ENCODE measurements at places on chromosomes 2 and 18.

GRCh38 chr2:172931918-172932520 lies 143.6 kb upstream of the MAP3K20 start:
- peak; percentile 77 for DNase-seq

DNA sequence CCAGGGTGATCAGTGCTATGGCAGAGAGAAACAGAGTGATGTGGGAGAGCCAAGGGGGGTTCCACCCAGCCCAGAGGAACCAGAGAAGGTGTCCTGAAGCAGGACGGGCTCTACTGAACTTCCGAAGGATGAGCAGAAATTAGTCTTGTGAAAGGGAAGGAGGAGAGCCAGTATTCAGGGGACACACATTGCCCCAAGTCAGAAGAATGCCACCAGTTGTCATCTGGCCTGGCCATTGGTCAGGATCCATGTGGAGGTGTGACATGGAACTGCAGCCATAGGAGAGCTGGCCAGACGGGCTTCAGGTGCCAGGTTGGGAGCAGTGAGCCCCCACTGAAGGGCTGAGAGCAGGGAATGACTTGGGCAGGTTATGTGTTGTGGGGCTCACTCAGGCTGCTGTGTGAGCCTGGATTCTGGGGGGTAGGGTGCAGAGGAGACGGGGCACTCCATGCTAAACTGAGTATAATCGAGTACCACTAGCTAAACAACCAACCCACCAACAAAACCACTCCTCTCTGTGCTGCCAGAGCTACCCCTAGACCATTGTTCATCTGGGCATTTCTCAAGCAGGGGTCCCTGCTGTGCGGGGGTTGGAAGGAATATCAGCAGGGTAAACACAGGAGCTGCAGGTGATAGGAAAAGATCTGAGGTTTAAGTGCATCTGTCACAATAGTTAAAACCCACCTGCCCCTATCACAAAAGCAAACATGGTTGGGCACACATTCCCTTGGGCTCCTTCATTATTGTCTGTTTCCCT lies 25.3 kb downstream of the MARCO start:
- no peak for DNase-seq

DNA sequence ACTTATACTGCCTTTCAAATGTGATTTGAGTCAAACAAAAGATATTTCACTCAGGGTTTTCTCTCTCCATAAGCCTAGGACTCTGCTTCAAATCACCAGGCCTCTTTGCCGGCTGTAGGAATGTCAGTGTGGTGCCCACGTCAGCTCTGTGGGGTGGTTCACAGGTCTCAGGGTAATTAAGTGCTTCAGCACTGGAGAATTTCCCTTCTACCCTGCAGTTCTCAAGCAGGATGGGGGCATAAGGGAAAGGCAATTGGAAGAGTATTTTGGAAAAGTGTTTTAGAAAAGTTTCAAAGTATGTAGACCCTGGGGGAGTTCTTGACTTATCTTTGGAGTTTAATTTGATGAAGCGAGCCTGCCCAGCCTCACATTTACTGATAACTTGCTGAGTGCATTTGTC lies 9.6 kb downstream of the CNGA3 start:
- no peak for DNase-seq

DNA sequence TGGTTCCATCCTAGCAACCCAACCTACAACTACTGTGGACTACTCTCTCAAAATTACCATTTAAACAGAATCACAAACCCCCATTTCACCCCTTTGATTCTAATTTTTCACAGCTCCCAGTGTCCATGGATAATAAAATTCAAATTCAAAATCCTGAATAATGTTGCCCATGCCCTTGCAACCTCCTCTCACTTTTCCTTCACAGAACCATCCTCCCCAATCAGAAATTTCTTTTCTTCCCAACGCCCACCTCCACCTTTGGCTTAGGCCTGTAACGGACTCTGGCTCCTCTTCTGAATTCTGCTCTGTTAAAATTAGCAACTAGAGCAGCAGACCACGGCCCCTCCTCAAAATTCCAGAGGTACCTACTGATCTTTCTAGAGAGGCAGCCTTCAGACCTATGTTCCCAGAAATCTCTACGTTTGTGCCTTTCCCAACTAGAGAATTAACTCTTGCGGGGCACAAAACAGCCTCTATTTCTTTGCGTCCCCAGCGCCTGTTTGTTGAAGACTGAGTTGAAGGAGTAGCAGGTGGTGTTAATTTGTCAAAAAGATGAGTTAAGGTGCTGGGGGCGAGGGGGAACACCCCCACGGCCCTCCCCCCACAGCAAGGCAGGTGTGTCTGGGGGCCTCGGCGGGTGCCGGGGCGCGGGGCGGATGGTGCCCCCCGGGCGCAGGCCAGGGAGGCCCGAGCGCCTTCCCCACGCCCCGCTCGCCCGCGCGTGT lies 428 bp upstream of the MAP3K20 start:
- no peak for DNase-seq

- DNase-seq: peak; percentile 31
Observed at GRCh38 chr2:199704358-199705238, 146.4 kb downstream of the FTCDNL1 start.

- DNase-seq: no peak
Observed at GRCh38 chr2:195823206-195823605, 166.2 kb downstream of the SLC39A10 start.

DNA sequence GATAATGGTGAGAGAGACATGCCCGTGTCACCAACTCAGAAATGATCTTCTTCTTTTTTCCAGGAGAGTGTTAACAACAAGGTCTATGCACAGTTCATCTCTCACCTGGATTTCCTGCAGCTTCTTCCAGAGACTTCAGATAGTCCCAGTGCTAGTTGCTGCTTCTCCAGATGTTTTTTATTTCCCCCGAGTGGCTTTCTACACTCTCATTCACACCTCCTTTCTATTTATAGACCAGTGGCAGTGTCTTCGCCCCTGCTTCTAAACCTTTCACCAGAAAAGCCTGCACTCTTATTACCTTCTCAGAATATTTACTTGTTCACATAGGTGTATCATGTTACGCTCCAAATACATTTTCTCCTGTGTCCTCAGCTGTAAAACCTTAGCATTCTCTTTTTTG lies 558.8 kb upstream of the CHAC2 start:
- DNase-seq: no peak

DNA sequence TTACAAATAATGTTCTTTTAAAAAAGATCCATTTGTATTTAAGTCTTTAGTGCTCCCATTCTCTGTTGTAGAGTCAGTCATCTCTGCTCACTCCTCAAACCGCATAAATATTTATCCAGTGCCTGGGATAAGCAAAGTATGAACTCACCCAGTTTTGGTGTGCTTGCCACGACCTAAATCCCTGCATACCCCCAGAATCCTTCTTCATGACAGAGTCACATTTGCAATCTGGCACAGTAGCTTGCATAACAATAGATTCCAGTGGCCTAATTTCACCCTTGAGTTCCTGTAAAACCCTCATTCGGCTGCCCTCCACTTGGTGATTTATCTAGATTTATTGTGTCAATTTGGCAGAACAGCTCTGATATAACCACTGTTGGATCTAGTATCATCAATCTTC lies 92.9 kb downstream of the DTNA start:
- no peak for DNase-seq

- no peak for DNase-seq
Observed at GRCh38 chr2:148704247-148704646, 59.7 kb downstream of the EPC2 start.

- DNase-seq: no peak
Observed at GRCh38 chr2:144643537-144644336, 123.8 kb upstream of the ZEB2 start.

- DNase-seq: no peak
Observed at GRCh38 chr2:158477202-158477601, 20.4 kb downstream of the PKP4 start.

Data from activated CD4-positive, alpha-beta T cell treated with anti-CD3 and anti-CD28 coated beads, Interleukin-2, amount 10 ng/mL, durations not matched to agents 7 days and 5 days (primary cell).